Cardiac ventricle fibroblast (primary cell): ENCODE measurements at places on chromosomes 1 and 21. TPM values are rescaled to one million over a fixed set of nuclear protein-coding genes. Genes with fewer than 3 reads are reported as not detected.

The SH3BP5L gene
- 18.0 and 21.7 TPM in 2 replicates for total RNA-seq

The ADAMTSL4 gene
- total RNA-seq, result 23.4 and 24.7 TPM in 2 replicates

The TEDDM1 gene
- not detected in 2 replicates for total RNA-seq

The PTGER3 gene
- total RNA-seq, result not detected in 2 replicates

The MAP1LC3C gene
- 0.12 TPM in 1 of 2 replicates, not detected in the other for total RNA-seq

The HMGN1 gene
- 116 and 130 TPM in 2 replicates for total RNA-seq

The S100B gene
- 0.62 TPM in 1 of 2 replicates, not detected in the other for total RNA-seq

The DNAJC28 gene
- 1.5 and 3.2 TPM in 2 replicates for total RNA-seq

The HRNR gene
- total RNA-seq, result not detected in 2 replicates

The ZFP69B gene
- total RNA-seq, result 0.44 and 2.5 TPM in 2 replicates

The ZNF683 gene
- total RNA-seq, result not detected in 2 replicates

The GIPC2 gene
- 0.12 and 0.44 TPM in 2 replicates for total RNA-seq

The PSMA5 gene
- total RNA-seq, result 27.3 and 27.6 TPM in 2 replicates

The SPRR2F gene
- not detected in 2 replicates for total RNA-seq

The TNFSF18 gene
- 0.15 TPM in 1 of 2 replicates, not detected in the other for total RNA-seq

The GPX7 gene
- total RNA-seq, result 21.6 and 31.8 TPM in 2 replicates

The BSND gene
- not detected in 2 replicates for total RNA-seq

The JAM2 gene
- 1.4 and 2.2 TPM in 2 replicates for total RNA-seq

The GNAI3 gene
- total RNA-seq, result 7.4 and 7.6 TPM in 2 replicates

The LIN28A gene
- not detected in 2 replicates for total RNA-seq

The PER3 gene
- total RNA-seq, result 4.3 and 6.2 TPM in 2 replicates

The C8A gene
- not detected in 2 replicates for total RNA-seq

The PRELP gene
- 1.3 TPM in 2 replicates for total RNA-seq

The GUCA2B gene
- total RNA-seq, result not detected in 2 replicates

The NKAIN1 gene
- total RNA-seq, result 0.50 and 1.1 TPM in 2 replicates
